ENCODE measurements at places on chromosomes 16 and 17.

GRCh38 chr17:63785556-63785955 lies 11.6 kb downstream of the DDX42 start:
- no peak for DNase-seq

- no peak for DNase-seq
Measured at GRCh38 chr17:49566668-49567071, 9.0 kb upstream of the NXPH3 start.

- DNase-seq: no peak
Measured at GRCh38 chr16:84463221-84463620, 41.2 kb downstream of the MEAK7 start.

DNA sequence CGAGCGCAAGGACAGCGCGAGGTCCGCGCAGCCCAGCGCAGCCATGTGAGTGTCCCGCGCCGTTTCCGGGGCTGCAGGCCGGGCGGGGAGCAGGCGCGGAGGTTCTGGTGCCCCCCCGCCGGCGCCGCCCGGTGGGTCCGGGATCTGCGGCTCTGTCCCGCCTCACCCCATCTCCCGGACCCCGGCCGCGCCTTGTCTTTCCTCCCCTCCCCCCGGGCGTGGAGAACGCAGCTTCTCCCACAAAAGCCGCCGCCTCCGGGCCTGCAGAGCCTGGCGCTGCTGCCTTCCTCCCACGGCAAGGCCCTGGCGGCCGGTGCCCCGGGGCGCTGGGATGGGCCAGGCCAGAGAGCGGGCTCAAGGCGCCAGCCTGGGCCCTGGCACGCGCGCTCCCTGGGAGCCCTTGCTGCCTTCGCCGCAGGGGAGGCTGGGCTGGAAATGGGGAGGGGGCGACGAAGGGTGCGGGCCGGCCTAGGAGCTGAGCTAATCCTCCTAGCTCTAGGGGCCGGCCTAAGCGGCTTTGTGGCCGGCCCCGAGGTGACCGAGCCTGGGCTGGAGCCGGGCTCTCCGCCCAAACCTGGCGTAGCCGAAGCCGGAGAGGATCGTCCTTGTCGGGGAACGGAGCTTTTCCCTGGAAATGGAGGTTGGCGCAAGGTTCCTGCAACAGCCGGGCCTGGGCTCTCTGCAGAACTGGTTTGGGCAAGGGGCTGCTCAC lies 397 bp downstream of the RIPOR1 start:
- no peak for DNase-seq

- no peak for DNase-seq
Measured at GRCh38 chr16:89135166-89135565, 36.4 kb upstream of the CDH15 start.

DNA sequence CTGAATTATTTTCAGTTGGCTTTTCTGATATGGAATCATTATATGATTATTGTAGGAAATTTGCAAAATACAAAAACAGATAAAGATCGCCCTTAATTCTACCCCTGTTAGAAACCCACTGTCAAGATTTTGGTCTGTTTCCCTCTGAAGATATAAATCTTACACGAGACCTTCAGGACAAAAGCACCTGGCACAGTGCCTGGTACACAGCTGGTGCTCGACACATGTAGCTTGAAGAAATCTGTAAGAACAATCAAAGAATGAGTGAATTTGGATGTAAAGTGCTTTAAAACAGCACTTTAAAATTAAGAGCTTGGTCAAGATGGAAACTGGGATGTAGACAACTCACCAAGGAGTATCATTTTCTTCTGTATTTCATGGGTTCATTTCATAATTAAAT lies 181.1 kb downstream of the C16orf78 start:
- no peak for DNase-seq

DNA sequence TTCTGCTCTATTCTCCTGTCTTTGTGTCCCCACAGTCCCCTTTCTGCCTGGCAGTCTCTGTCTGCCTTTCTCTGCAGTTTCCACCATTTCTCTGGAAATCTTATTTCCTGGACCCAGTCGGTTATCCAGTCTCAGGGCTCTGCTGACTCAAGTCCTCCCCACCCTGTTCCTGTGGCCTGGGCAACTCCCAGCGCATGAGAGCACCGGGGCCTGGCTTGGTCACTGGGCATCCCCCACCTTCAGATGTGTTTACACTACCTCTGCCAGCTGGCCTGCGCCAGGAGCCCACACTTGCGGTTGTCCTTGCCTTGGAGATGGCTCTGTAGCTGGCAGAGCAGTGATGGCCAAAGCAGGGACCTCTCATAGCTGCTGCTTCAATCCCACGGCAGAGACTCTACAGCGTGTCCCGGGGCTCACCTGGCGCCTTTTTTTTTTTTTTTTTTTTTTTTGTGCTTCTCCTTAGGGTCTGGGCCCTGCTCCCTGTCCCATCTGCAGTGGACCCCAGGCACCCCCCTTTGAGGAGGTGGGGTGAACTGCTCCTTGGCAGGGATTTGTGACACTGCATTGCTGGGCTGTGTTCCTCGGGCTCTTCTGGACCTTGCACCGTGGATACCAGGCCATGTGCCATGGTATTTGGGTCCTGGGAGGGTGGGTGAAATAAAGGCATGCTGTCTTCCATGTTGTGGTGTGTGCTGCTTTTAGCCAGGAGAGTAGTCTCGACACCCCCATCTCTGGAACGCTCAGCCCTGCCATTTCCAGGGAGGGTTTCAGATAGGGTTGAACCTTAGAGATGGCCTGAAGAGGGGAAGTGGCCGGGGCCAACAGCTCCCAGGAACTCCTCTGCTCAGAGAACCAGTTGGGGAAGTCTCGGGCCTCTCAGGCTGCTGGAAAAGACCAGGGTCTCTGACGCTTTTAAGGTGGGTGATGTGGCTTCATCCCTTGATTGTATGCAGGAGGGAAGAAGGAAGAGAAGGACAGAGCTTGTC lies 17.5 kb downstream of the GUCY2D start:
- DNase-seq: no peak

GRCh38 chr17:41885733-41886132 lies 20.5 kb upstream of the KLHL11 start:
- DNase-seq: no peak

- DNase-seq: no peak
Measured at GRCh38 chr17:27218719-27219488, 75.0 kb upstream of the WSB1 start.

DNA sequence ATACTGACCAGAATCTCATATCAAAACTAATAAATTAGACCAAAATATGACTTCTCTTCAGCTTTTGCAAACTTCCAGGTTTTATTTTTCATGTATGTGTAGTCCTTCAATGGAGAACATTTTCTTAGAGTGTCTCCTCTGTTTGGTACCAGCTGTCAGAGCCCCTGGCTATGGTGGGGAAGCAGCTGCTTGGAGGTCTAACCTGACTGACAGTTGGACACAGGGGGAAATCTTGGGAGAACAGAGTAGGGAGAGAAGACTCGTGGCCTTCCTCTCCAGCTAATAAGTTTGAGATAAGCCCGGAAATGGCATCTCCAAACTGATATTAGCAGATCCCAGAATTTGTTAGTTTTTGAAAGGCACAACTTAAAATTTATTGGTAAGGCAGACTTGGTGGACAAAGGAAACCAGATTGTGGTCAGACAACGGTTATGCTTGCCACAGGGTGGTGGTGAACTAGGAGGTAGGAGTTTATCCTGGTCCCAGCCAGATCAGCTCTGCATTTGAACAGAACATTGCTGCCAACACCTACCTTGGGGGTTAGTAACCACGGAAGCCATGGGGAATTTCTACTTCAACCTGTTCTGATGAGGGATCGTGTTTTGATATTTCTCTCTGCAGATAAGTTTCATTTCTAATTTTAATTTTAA lies 39.2 kb upstream of the IRX3 start:
- no peak for DNase-seq

DNA sequence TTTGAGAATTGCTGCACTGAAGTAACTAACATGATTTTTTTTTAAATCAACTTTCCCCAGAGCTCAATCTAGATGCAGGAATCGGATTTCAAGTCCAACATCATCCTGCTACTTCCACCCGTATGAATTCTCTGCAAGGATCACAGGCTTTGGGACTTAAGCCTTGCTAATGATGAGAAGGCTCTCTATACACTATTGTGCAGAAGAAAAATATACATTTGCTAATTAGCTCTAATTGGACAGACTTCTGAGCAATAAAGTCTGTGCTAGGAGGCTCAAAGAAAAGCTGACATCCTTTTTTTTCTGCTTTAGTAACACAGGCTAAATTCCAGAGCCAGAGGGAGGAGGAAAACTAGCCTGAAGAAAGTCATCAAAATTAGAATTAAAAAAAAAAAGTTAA lies 433.6 kb downstream of the PMP22 start:
- no peak for DNase-seq

- DNase-seq: no peak
Measured at GRCh38 chr16:71627731-71628181, 1.8 kb downstream of the MARVELD3 start.

DNA sequence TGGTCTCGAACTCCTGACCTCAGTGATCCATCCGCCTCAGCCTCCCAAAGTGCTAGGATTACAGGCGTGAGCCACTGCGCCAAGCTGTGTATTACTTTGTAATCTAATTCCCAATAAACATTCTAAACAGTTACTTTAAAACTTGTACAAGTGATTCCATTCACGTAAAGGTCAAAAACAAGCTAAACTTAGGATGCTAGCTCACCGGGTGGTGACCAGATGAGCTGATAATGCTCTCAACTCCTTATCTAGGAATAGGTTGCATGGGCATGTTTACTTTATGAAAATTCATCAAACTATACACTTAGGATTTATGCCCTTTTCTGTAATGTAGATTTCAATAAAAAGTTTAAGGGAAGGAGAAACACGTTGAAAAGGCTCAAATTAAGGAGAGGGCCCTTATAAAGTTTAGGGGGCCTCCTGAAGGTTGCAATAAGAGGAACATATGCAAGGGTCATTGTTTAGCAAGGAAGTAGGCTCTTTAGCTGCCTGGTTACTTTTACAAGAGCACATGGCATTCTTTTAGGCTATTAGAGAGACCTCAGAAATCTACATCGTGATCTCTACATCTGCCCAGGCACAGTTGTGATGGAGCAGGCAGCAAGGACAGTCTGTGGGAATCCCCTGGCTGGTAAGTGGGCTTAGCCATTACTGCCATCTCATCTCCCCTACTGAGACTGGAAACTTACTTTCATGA lies 13.3 kb downstream of the CDR2 start:
- no peak for DNase-seq

DNA sequence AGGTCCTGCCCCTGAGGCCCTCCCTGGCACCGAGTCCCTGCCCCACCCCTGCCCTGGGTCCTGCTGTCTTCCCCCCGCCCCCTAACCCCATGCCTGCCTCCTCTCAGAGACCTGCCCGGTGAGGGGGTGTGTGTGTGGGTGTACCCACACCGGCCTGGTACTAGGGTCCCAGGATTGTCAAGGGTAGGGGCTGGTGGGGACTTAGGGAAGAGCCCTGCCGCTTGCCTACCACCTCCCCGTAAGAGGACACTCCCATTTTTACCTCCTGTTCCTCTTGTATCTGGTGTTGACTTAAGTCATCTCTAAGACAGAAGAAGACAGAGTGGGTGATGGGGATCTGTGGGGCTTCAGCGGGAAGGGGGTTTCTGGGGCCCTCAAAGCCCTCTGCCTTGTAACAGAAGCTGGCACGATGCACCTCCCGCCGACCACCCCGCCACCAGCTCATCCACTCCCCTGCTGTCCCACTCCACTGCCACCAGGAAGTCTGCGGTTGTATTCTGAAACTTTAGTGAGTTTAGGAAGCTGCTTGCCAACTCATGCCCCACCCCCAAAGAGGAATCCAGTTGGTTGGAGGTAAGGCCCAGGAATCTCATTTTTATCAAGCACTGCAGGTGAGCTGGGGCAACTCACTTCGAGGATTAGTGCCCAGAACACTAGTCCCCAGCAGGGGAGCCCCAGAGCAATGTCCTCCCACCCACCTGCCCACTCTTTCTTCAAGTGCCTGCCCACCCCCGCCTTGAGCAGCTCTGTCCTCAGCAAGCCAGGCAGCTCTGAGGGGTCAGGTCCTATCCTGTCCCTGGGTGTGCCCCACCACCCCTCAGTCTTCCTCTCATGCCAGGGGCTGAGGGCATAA lies 5.6 kb downstream of the SPATA32 start:
- DNase-seq: no peak

GRCh38 chr16:66471716-66472393 lies 44.8 kb downstream of the BEAN1 start:
- DNase-seq: no peak

DNA sequence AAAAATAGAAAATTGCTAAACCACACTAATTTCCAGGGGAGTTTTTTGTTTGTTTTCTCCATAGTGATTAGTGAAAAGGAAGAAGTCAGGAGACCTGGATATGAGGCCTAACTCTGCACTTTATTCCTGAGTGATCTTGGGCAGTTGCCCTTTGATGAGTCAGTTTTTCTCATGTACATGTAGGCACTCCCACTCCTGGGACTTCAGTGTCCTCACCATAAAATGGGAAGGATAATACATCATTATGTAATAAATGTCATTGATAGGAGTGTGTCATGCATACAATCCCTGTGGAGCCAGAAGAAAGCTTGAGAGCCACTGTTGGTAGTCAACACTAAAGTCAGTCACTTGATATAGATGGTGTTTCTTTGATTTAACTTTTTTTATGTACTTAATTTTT lies 32.5 kb downstream of the WIPF2 start:
- no peak for DNase-seq

GRCh38 chr17:57366177-57366557 lies 109.8 kb downstream of the MSI2 start:
- no peak for DNase-seq

DNA sequence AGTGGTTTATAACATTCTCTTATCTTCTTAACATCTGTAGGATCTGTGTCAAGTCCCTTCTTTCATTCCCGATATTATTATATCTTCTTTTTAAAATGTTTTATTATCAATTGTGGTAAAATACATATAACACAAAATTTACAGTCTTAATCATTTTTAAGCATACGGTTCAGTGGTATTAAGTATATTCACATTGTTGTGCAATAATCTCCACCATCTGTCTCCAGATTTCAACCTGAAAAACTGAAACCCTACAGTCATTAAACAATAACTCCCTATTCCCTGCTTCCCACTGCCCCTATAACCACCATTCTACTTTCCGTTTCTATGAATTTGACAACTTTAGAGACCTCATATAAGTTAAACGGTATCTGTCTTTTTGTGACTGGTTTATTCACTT lies 45.5 kb downstream of the CEP112 start:
- DNase-seq: no peak

DNA sequence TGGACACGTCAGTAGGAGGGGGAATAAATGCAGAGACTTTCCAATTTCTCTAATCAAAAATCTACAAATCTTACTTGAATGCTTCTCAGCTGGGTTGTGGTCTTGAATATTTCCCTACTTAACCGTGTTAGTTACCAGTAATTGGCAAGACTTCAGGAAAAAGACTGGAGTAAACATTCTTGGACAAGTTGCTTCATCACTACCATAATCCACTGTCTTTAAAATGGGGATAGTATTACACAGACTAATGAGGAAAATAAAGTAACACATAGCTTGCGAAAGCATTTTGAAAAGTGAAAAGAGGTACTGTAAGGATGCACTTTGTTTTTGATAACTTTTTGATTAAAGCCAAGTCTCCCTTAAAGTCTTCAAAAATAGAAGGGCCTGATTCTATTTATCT lies 18.4 kb downstream of the MYH1 start:
- DNase-seq: no peak
